ENCODE measurements at places on chromosomes 11 and 22.

- DNase-seq = no peak
These were observed 40.0 kb upstream of the SORL1 start for GRCh38 chr11:121412000-121412587.

DNA sequence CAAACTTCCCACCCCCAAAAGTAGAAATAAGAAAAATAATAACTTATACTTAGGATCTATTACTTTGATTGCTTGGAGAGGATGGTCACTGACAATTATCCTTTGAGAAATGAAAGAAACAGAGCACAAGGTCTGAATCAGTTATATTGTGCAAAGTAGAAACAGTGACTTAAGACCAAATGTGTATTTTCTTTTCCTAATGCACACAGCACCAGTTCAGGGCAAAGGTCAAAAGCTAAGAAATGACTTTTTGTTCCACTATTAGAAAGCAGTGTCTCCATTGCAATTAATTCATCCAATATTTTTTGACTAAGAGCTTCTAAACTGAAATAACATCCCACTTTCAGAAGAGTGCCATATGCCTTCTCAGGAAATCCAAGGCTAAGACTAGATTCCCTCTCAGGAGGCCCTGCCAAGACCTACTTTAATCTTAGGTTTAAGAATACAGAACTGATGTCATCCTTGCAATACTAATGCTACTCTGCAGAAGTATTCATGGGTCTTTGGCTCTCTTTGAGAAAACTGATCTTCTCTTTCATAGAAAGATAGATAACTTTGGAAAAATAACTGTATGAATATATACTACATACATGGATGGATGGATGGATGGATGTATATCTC lies 147.0 kb downstream of the APOL5 start:
- no peak for DNase-seq

DNA sequence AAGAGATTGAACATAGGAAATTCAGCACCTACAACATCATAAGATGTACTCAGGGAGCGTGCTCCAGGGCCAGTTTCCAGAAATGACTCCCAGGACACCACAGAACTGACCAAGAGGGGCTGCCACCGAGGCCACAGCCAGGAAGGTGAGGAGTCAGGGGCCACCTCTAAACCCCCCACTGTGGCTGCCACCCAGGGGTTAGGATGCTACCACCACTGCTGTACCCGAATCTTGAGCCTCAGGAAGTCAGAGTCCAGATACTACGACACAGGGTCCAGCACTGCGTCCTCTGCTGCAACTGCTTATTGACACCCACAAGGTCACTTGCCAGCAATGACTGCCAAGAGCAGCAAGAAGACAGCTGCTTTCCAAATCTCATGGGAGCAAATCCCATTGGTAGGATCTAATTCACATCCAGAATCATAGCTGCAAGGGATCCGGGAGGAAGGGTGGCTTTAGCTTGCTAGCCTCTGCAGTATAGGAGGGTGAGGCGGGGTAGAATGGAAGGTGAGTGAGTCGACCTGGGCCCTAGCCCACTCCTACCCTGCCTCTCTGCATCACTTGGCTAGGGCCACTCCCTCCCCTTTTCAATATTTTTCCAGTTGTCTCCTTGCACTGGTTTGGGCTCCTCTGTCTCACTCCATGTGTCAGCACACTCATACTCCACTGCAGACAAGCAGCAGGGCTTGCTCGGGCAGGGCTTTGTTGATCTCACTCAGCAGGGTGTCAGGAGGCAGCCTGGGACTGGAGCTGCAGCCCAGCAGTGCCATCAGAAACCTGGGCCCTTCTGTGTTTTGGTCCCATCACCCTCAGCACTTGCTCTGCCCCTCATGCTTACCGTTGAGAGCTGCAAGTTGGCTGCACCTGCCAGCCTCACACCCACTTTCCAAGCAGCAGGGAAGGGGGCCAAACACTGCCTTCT lies 18.1 kb upstream of the CYTH4 start:
- DNase-seq = no peak

GRCh38 chr22:30253205-30253852 lies 6.8 kb upstream of the LIF start:
- peak; percentile 77 for DNase-seq

DNA sequence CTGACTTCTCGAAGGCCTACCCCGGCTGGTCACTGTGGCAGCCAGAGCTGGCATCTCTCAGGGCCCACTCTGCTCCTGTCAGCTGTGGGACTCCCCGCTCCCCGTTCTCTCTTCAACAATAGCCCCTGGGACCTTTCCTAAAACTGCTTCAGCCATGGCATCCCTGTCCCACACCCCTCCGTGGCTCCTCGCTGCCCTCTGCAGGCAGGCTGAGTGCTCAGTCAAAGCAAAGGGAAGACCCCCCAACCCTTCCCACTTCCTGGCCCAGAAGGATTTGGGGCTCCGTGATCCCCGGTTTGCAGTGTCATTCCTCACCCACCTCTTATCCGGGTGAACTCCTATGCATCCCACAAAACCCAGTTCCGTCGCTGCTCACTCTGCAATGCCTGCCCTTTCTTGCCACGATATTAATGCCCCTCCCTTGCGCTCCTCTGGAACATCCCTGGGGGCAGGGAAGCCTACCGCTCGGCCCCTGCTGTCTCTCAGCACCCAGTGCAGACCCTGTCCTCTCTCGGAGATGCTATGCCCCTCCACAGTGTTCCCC lies 1.6 kb upstream of the TH start:
- no peak for DNase-seq

Data from AG08396 (cell line).